ENCODE measurements at places on chromosomes 7 and 10.
A peak's percentile ranks its signal among the peaks of the same experiment; 100 is the strongest.

- no peak for DNase-seq
Observed at GRCh38 chr10:13987446-13987845, 343.3 kb downstream of the FRMD4A start.

GRCh38 chr10:132301371-132302330 is 6.1 kb downstream of the STK32C start:
- no peak for DNase-seq

GRCh38 chr10:6516281-6516928 is 63.7 kb downstream of the PRKCQ start:
- no peak for DNase-seq

DNA sequence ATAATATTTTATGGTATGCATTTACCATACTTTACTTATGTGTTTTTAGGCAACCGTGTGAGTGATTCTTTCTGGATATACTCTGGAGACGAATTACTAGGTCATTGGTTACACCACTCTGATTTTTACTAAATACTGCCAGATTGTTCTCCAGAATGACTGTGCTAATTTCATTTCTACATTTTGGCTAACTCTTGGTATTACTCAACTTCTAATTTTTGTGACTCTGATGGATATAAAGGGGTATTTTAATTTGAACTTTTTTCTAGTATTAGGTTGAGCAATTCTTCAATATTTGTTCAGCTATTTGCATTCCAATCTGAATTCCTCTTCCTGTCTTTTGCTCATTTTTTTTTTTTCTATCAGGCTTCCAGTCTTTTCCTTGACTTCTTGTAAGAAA is 223.6 kb downstream of the MDFIC start:
- no peak for DNase-seq

DNA sequence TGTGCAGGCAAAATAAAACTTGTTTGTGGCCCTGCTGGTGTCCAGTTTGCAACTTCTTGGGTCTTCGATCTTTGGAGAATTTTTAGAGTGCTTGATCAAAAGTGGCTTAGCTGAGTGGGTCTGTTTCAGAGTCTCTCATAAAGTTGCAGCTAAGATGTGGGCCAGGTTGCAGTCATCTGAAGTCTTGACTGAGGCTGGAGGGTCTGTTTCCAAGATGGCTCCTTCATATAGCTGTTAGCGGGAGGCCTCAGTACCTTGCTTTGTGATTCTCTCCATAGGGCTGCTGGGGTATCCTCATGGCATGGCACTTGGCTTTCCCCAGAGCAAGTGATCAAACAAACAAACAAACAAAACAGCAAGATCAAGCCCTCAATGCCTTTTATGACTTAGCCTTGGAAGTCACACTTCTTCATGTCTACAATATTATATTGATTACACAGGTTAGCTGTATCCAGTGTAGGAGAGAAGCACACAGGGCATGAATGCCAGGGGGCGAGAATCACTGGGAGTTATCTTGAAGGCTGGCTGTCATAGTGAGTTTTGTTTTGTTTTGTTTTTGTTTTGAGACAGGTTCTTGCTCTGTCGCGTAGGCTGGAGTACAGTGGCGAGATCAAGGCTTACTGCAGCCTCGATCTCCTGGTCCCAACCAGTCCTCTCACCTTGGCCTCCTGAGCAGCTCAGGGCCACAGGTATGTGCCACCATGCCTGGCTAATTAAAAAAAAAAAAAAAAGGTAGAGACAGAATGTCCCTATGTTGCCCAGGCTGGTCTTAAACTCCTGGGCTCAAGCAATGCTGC is 10.2 kb downstream of the CYP26A1 start:
- DNase-seq = no peak

DNA sequence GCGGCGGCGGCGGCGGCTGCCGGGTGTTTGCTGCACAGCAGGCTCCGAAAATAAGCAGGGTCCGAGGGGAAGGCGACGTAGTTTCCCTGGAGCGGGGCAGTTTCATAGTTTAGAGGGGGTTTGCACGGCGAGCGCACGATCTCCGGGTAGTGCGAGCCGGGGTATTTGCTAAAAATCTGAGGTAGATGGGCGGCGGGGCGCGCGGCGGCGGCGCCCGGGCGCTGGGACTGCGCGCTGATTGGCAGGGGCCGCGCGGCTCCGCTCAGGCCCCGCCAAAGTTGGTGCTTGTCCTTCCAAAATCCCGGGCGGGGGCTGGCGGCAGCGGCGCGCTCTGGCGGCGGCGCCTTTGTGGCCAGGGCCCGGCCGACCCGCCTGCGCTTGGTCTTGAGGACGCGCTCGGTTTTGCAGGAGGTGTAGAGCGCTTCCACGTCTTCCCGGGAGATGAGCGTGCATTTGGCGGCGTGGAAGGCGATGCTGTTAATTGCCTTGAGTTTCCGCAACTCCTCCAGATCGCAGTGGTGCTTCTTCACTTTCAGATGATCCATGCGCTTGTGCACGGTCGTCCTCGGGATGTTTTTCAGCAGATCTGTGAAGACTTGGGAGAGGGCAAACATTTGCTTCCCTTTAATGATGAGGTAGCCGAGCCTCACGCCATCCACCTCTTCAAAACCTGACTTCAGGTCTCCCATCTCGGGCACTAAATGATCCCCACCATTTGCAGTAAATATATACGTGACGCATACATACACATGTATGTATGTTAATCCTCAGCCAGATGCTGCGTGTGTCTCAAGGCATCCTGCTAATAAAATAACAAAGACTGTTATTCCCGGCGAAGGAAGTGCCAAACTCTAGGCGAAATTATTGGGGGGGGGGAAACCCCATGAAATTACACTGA is 8.1 kb downstream of the SKIDA1 start:
- DNase-seq = peak; percentile 81

DNA sequence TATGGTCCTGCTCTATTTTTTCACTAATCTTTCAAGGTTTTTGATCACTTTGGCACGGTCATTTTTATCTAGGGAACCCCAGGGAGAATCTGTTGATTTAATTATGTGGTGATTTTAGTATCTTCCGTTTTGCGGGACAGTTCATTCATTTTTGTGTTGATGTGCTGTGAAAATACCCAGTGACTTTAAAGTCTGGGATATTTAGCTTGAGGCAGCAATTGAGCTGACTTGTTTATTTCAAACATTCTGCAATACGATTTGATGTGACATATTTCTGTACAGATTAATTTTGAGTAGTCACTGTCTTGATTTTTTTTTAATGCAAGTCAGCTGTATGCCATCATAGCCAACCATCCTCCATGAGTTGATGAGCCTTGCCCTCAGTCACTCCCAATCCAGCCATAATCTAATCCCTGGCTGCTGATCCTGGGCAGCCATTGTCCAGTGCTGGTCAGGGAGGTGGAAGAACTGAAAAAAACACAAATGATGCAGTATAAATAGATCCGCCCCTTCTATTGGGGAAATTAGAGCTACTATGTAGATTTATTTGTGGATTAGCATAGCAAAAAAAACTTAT is 183.4 kb downstream of the CCSER2 start:
- no peak for DNase-seq

- DNase-seq = no peak
Observed at GRCh38 chr7:32379510-32380112, 110.6 kb downstream of the LSM5 start.

DNA sequence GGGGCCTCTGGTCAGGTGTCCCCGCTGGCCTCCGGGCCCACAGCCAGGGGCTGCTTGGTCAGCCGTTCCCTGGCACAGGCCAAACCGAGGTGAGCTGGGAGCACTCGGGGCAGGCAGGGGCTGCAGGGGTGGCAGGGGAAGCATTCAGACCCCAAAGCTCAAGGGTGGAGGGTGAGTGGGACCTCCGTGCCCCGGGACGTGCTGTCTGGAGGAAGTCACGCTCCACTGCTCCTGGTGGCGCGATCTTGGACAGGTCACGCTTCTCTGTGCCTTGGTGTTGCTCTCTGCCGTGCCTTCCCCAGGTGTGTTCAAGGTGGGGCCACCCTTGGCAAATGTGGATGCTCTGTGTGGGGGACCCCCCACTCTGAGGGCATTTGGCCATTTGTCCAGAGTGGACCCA is 24.6 kb upstream of the ELFN1 start:
- no peak for DNase-seq

GRCh38 chr10:43061760-43062159 is 15.1 kb upstream of the RET start:
- no peak for DNase-seq

DNA sequence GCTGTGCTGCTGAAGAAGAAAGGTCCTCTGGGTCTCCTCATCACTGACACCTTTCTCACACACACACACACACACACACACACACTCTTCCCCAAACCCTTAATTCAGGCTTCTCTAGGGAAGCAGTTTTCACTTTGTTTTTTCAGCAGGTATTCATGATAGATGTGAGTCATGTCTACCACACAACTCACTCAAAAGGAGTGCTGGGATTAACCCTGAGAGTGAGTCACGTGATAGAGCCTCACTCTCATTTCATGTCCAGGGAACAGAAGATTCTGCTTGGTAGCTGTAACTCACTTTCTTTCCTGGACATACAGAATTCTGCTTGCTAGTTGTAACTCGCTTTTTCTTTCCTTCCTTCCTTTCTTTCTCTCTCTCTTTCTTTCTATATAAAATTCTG is 45.4 kb downstream of the VIM start:
- no peak for DNase-seq

- no peak for DNase-seq
Observed at GRCh38 chr7:34337163-34337562, 320.9 kb upstream of the NPSR1 start.

GRCh38 chr7:108002726-108003598 is at the start of gene LAMB1:
TSS of gene LAMB1 (minus strand) at chr7:108003161. CDS start at chr7:108002885, 276 bp downstream.
- peak; percentile 93 for DNase-seq

- no peak for DNase-seq
Observed at GRCh38 chr7:13846386-13846785, 143.1 kb downstream of the ETV1 start.

GRCh38 chr10:87603769-87604168 is 55.9 kb upstream of the PAPSS2 start:
- no peak for DNase-seq

GRCh38 chr10:33807531-33808359 is 473.3 kb upstream of the NRP1 start:
- DNase-seq = no peak

GRCh38 chr10:11165591-11166543 is 148.2 kb downstream of the CELF2 start:
- DNase-seq = peak; percentile 84

- no peak for DNase-seq
Observed at GRCh38 chr10:109979215-109979614, 28.6 kb upstream of the ADD3 start.

DNA sequence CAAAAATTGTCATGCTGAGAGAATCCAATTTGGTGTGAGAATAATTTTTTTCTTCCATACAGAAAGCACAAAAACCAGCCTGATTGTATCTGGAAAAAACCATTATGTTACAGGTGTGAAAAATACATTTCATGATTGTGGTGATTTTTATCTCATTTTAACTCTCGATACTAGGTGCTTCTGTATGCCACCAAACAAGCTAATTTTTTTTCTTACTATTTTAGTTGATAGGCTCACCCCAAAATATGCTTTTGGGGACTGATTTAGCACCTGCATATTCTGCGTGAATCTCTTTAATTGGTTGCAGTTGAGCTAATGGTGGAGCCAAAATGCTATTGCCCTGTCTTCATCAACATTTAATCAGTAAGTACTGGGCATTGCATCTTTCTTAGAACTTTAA is 1.9 kb downstream of the DMTF1 start:
- DNase-seq = no peak

GRCh38 chr7:105648561-105649401 is 67.5 kb upstream of the EFCAB10 start:
- no peak for DNase-seq

DNA sequence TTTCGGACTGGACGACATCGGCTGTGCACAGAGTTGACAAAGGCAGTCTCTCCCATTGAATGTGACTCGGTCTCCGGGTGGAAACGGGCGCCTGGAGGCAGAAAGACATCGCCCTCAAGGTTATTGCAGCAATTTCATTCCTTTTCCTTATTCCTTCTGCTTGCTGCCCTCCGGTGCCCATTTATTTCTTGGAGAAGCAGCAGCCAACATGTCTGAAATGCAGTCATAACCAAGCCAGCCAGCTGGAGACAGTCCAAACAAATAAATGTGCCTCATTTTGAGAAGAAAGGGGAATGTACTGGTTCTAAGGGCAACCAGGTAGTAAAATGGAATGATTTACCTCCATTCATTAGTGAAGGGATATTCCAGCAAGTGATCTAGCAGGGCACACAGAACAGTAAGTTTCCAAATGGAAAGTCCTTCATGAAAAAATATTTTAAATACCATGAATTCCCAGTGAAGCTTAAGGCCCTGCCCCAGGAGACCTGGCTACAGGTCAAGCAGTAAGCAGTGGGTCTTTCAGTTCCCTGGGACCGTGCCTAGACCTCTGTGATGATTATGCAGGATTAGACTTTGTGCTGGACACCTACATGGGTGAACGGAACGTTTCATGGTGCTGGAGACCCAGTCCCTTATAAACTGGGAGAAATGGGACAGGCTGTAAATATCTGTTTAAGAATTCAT is 86.6 kb downstream of the ABLIM1 start:
- DNase-seq = no peak

DNA sequence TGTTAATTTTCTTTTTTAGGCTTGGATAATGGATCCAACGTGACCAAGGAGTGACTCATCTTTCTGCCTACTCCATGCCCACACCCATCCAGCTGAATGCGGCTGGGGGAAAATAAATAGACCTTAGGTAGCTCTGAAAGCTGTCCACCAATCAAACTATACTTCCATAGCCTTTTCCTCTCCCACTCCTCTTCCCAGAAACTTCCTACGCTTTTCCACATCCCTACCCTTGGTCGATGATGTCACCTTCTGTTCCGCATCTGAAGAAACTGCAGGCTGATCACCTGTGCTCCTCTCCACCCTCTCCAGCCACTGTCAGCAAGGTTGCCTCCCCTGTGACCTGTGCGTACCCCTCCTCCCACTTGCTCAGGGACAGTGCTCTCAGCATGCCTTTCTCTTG is 359.8 kb upstream of the KLF6 start:
- no peak for DNase-seq

Measured in Right ventricle myocardium inferior (tissue), 1 donor.